ENCODE measurements at places on chromosomes 16 and 17.

DNA sequence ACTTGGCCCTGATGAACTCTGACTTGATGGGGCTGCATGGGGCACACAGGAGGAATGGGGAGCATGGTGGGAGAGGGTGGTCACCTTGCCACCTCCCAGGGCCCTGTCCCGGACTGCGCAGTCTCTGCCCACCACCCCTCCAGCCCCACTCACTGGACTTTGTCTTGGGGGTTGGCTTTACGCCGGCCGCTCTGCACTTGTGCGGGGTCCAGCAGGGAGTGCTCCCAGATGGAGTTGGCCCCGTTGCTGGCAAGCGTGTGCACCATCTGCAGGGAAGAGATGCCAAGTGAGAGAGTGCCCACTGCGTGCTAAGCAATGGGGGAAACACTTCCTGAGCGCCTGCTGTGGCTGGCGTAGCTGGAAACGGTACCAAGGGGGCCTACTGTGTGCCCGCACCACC lies 6.7 kb downstream of the GIT1 start:
- no peak for DNase-seq

DNA sequence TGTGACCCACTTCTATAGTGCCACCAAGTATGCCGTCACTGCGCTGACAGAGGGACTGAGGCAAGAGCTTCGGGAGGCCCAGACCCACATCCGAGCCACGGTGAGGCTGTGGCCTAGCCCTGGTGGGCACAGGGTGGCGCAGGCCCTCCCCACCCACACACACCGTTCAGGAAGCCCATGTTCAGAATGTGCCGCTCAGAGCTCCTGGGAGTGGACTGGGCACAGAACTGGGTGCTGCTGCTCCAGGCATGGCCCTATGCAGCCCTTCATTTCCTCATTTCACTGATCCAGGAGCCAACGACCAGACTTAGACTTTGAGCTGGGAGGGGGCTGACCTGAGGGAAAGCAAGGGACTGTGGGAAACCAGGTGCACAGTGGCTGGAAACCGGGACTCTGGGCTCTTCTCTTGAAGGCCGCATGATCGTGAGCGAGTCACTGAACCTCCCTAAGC lies 2.4 kb upstream of the MRM1 start:
- no peak for DNase-seq

- DNase-seq: no peak
These were observed 58.8 kb downstream of the CDH13 start for GRCh38 chr16:82685526-82685925.

DNA sequence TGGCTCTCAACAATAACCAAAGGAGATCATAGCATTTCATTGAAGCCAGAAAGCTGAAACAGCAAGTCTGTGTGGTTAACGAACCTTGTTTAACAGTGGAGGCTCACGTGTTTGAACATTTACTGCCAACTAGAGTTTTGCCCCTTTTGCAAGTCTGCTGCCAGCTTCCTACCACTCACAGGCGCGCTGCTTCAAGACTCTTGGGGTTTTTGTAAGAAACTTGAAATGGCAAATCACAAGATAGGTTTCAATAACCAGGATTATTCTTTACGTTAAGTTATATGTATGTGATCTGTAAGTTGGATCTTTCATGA lies 1.2 kb downstream of the SNTB2 start:
- no peak for DNase-seq

DNA sequence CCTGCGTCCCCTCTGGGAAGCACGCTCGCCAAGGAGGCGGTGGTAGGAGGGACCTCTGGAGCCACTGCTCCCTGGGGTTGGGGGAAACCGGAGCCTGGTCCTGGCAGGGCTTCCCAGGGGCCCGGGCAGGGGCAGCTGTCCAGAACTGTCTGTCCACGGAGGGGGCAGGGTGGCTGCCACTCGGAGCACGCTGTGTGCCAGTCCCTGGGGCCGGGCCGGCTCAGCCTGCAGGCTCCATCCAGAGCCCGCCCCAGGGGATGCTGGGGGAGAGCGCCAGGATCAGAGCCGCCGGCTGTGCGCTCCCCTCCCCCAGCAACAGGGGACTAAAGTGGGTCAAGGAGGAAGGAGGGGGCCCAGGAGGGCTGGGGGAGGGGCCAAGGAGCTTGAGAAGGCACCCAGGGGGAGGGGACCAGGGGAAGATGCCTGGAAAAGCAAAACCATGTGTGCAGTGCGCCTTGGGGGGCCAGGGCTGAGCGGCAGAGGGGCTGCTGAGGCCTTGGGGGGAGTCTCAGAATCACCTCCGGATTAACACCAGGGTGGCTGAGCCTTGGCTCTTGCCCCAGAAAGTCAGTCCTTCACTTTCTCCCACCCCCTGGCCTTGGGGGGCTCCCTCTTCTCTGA lies 21.3 kb downstream of the ZNF423 start:
- DNase-seq: no peak

GRCh38 chr17:73357318-73357717 lies 45.5 kb upstream of the CDC42EP4 start:
- no peak for DNase-seq

DNA sequence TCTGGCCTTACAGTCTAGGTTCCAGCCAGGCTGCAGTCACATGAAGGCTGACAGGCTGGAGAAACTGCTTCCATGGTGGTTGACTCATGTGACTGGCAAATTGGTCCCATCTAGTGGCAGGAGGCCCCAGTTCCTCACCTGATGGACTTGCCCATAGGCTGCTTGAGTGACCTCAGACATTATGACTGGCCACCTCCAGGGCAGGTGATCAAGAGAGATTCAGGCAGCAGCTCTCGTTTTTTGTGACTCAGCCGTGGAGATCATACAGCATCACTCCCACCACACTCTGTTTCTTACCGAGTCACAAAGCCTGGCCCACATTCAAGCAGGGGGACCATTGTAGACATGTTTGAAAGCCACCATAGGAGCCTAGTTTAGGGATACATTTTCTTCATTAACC lies 34.5 kb downstream of the SIAH1 start:
- DNase-seq: no peak

DNA sequence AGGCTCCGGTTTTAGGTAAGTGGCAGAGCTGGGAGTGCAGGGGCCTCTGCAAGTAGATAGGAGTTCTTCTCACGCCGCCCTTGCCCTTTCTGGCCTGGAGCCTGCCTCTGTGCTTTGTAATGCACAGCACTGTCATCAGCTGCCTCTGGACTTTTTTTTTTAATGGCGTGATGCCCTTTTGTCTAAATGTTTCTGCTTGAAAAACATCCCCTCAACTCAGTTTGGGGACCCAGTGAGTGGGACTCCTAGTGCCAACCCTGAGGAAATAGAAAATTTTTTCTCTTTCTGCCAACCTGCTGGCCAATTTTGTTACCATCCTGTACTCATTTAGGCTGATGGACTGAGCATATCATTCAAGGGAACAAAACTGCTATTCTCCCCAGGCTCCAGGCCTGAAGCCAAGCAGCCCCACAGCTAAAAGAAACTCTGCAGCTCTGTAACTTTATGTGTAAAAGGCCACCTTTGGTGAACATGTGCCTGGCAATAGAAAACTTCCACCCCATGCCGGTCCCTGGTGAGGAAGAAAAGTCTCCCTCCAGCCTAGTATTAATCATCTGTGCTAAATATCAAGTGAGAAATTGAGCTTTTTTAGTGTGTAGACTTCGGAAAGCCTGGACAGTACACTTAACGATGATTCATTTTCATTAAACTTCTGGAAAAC lies 22.5 kb downstream of the SLC6A2 start:
- DNase-seq: no peak

DNA sequence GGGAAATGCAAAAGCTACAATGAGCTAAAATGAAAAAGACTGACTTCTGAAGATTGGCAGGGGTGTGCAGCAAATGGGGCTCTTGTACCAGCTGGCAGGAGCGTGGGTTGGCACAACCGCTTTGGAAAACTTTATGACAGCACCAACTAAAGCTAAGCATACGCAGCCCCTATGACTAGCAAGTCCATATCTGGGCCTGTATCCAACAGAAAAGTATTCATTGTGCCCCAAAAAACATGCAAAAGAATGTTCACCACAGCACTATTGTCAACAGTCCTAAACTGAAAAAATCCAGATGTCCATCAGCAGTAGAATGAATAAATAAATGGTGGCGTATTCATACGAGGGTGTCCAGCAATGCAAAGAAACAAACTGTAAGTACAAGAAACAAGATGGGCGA lies 22.6 kb upstream of the ITGA3 start:
- no peak for DNase-seq
